ENCODE measurements at places on chromosomes 12 and 14. TPM values are rescaled to one million over a fixed set of nuclear protein-coding genes. Genes with fewer than 3 reads are reported as not detected.

Gene TESPA1
- total RNA-seq = not detected

Gene PMCH
- not detected for total RNA-seq

Gene ZFHX2
- total RNA-seq = 0.93 TPM

- no peak for DNase-seq
Measured at GRCh38 chr12:96441816-96442215, 41.6 kb upstream of the CDK17 start.

- DNase-seq = no peak
Measured at GRCh38 chr12:1864456-1864855, 44.1 kb downstream of the LRTM2 start.

- no peak for DNase-seq
Measured at GRCh38 chr12:34275129-34275528, 252.8 kb downstream of the ALG10 start.

GRCh38 chr12:64679487-64680001 is 69.2 kb downstream of the RASSF3 start:
- DNase-seq = no peak

- no peak for DNase-seq
Measured at GRCh38 chr14:50533806-50534205, 1.4 kb upstream of the MAP4K5 start.

DNA sequence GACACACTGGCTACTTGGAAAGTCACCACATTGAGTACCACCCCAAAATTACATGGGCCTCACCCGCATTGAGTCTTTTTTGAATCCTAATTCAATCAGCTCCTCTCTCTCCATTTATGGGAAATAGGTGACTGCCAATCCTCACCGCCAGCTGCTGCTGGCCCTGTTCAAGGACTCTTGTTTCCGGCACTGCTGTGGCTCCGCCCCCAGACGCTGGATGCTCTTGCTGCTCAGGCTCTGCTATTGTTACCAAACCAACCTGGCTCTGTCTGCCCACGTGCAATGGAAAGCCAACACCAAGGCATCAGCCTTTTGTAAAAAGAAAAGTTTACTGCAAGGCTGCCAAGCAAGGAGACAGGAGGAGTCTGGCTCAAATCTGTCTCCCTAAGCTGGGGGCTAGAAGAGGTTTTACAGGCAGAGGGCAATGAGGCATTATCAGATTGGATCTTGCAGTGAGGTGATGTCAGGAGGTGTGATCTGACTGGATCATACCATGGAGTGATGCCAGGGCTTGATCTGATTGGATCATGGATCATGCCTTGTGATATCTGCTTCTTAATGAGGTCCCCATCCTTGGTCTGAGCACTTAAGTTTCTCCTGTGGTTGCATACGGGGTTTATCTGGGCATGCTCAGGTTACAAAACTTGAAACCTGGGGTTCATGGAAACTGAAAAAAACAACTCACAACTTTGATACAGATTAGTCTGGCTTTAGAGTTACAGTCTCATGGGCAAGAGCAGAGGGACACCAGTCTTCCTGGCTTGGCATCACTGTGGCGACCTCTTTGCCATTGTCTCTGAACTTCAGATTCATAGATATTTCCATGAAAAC is 117.1 kb upstream of the SLC35F4 start:
- DNase-seq = no peak

DNA sequence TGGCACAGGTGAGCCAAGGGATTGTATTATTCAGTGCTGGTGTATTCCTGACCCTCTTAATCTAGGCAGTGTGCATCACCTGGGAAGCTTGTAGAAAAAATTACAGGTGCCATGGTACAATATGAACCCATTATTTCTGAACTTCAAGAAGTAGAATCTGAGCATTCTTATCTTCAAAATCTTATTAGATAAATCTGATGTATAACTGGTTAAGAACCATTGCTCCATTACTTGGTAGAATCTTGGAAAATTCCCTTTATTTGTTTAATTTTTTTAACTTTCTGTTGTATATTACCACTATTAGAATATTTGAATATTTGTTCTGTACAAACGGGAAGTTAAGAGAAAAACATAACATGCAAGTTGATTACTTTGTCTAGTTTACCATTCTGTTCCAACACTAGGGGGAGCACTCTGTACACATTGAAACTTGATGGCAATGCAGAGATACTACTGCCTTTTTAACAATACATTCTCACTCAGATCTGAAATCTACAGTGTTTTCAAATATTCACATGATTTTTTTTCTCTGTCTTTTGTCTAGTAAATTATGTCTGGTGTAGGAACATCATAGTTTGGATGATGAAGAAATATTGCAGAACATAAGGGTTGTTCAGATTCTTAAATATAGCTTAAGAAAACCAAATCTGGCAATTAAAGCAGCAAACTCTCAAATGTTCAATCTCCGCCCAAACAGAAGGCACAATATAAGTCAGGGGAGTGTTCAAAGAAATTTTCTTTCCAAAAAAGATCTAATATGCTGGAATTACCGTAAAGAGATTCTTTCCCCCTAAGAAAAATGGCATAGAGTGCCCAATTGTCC is 196.6 kb downstream of the PCNX1 start:
- peak; percentile 63 for DNase-seq

- DNase-seq = no peak
Measured at GRCh38 chr12:54420766-54421144, 1.7 kb upstream of the ITGA5 start.

GRCh38 chr14:102729825-102730224 is 47.4 kb upstream of the TRAF3 start:
- DNase-seq = no peak

- no peak for DNase-seq
Measured at GRCh38 chr12:6368906-6369525, 6.3 kb downstream of the SCNN1A start.

GRCh38 chr12:56315249-56315621 is 553 bp downstream of the CNPY2 start:
- DNase-seq = no peak

- no peak for DNase-seq
Measured at GRCh38 chr12:19402211-19402610, 37.1 kb upstream of the AEBP2 start.

- DNase-seq = no peak
Measured at GRCh38 chr14:95320078-95320895, 579 bp upstream of the CLMN start.
